ENCODE measurements at places on chromosomes 2 and 18. TPM values are rescaled to one million over a fixed set of nuclear protein-coding genes. Genes with fewer than 3 reads are reported as not detected.

Gene CYP1B1
- total RNA-seq, result 170 TPM

Gene RFTN2
- 39.2 TPM for total RNA-seq

Gene ANKRD53
- 1.4 TPM for total RNA-seq

Gene UGT1A8
- total RNA-seq, result not detected

Gene EDAR
- total RNA-seq, result not detected

Gene MARCHF4
- total RNA-seq, result not detected

Gene NABP1
- total RNA-seq, result 11.4 TPM

Gene RNF144A
- 41.1 TPM for total RNA-seq

Gene CFC1
- not detected for total RNA-seq

Gene KIAA2012
- not detected for total RNA-seq

Gene C2orf69
- total RNA-seq, result 9.3 TPM

DNA sequence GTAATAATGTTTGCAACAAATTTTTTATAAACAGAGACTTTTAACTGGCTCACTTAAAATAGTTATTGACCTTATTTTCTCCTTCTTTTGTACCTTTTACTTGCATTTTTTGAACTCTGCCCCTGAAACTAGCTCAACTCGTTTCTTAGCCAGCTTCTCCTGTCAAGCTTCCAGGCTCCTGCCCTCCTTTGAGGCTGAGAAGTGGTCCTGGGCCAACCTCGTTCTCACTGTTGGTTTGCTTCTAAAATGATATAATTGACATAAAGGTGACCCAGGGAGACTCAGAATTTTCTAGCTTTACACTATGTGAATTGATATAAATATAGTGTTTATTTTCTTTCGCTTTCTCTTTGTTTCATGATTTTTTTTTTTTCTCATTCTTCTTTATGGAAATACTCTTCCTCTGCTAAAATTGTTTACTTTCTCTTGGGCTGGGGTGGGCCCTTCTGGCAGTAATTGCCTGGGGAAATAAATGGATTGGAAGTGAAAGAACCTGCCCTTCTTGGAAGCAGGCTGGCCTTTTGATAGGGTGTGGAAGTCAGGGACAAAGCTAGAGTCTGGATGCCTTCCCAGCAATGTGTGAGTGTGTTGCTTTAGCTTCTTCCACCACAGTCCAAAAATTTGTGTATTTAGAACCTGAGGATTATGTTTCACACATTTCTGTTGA is 30.7 kb downstream of the GPD2 start:
- H3K4me3 ChIP-seq, result peak overlapping the region; percentile 32
- no peak overlapping the region for H3K27ac ChIP-seq
- peak; percentile 60 for DNase-seq
- peaks cover 27% of the 10 kb centered on the region for H3K4me1 ChIP-seq
- no peaks in the 10 kb centered on the region for H3K36me3 ChIP-seq
- no peaks in the 10 kb centered on the region for H3K27me3 ChIP-seq

DNA sequence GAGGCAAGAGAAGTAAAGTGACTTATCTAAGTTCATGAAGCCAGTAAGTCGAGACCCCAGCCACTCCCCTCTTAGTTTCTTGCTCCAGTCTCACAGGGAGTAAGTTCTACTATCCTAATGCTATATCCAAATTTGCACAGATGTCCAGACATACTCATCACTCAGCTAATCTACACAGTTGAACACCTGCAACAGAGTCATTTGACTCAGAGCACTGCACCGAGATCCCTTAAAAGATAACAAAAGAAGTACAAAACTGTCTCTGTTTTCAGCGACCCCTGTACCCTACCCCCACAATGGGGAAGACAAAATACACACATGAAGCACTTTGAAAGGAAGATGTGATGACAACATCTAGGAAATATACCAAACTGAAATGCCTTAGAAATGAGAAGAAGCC is 22.6 kb upstream of the CCDC141 start:
- no peak overlapping the region for H3K27ac ChIP-seq
- H3K27me3 ChIP-seq, result no peaks in the 10 kb centered on the region
- DNase-seq, result no peak
- no peaks in the 10 kb centered on the region for H3K36me3 ChIP-seq
- no peaks in the 10 kb centered on the region for H3K4me1 ChIP-seq

DNA sequence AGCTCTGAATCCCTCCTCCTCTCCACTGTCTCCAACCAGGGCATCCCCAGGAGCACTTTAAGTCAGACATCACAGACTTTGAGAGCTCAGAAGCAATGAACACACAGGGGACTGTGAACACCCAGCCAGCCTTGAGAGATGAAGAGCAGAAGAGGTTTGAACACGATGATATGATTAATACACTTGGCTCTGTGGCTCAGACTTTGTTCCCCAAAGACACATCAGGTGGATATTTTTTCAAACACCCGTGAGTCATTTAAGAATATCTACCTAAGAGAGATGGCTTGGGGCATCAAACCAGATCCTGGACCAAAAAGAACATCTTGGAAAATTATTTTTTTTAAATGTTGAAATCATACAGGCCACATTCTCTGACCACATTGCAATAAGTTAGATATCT is 134.9 kb upstream of the OTOS start:
- no peak overlapping the region for H3K4me3 ChIP-seq
- H3K27me3 ChIP-seq, result no peaks in the 10 kb centered on the region
- DNase-seq, result no peak

- H3K27me3 ChIP-seq, result no peaks in the 10 kb centered on the region
- DNase-seq, result peak; percentile 15
- no peaks in the 10 kb centered on the region for H3K4me1 ChIP-seq
- H3K36me3 ChIP-seq, result no peaks in the 10 kb centered on the region
- no peak overlapping the region for H3K27ac ChIP-seq
These were observed 95.5 kb upstream of the ATP8B1 start for GRCh38 chr18:57898506-57899124.

- no peak overlapping the region for H3K27ac ChIP-seq
- H3K4me3 ChIP-seq, result no peak overlapping the region
- peaks cover 24% of the 10 kb centered on the region for H3K4me1 ChIP-seq
- no peaks in the 10 kb centered on the region for H3K36me3 ChIP-seq
These were observed 793.0 kb upstream of the ACVR2A start for GRCh38 chr2:147051814-147052213.

GRCh38 chr2:128490321-128490720 is 171.7 kb upstream of the HS6ST1 start:
- no peaks in the 10 kb centered on the region for H3K4me1 ChIP-seq
- H3K4me3 ChIP-seq, result no peak overlapping the region
- H3K36me3 ChIP-seq, result no peaks in the 10 kb centered on the region
- DNase-seq, result no peak
- no peaks in the 10 kb centered on the region for H3K27me3 ChIP-seq

GRCh38 chr18:42413870-42414269 is 458.8 kb downstream of the PIK3C3 start:
- H3K4me3 ChIP-seq, result no peak overlapping the region
- H3K27ac ChIP-seq, result no peak overlapping the region
- no peaks in the 10 kb centered on the region for H3K4me1 ChIP-seq
- no peak for DNase-seq
- no peaks in the 10 kb centered on the region for H3K36me3 ChIP-seq
- no peaks in the 10 kb centered on the region for H3K27me3 ChIP-seq

- H3K4me1 ChIP-seq, result no peaks in the 10 kb centered on the region
- H3K4me3 ChIP-seq, result no peak overlapping the region
- H3K36me3 ChIP-seq, result no peaks in the 10 kb centered on the region
- H3K27ac ChIP-seq, result no peak overlapping the region
These were observed 39.4 kb upstream of the GPAT2 start for GRCh38 chr2:96074156-96074555.

GRCh38 chr18:41370740-41371139 is 584.3 kb upstream of the PIK3C3 start:
- H3K4me3 ChIP-seq, result no peak overlapping the region
- no peaks in the 10 kb centered on the region for H3K4me1 ChIP-seq
- H3K36me3 ChIP-seq, result no peaks in the 10 kb centered on the region

DNA sequence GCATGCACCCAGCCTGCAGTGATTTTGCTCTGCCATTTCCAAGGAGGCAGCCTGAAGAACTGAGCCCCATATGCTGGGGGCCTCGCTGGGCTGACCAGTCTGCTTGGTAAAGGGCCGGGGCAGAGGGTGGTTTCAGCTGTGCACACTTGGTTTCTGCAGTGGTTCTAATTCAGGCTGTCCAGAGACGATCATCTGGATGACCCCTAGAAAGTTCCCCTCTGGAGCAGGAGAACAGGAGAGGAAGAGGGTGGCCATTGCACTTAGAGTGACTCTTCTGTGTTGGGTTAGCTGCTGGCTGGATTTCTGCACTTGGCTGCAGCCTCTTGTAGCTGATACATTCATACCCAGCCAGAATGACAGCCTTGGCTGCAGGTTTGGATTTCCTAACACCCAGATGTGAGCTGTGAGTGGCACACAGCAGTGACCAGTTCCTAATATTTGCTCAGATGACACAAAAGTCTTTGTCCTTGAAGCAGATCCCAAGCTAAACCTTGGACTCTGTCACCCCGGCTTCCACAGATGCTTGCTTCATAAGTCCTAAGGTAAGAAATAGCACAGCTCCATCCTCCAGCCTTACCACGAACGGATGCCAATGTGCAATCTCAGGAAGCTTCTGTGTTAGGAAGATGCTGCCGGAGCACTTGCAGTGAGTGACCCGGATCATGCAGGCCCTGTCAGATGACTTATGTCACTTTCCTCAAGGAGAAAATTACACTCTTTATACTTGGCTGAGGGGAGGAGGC is 105.6 kb downstream of the HNRNPLL start:
- peak; percentile 52 for DNase-seq
- H3K27ac ChIP-seq, result no peak overlapping the region
- no peak overlapping the region for H3K4me3 ChIP-seq
- no peaks in the 10 kb centered on the region for H3K36me3 ChIP-seq

DNA sequence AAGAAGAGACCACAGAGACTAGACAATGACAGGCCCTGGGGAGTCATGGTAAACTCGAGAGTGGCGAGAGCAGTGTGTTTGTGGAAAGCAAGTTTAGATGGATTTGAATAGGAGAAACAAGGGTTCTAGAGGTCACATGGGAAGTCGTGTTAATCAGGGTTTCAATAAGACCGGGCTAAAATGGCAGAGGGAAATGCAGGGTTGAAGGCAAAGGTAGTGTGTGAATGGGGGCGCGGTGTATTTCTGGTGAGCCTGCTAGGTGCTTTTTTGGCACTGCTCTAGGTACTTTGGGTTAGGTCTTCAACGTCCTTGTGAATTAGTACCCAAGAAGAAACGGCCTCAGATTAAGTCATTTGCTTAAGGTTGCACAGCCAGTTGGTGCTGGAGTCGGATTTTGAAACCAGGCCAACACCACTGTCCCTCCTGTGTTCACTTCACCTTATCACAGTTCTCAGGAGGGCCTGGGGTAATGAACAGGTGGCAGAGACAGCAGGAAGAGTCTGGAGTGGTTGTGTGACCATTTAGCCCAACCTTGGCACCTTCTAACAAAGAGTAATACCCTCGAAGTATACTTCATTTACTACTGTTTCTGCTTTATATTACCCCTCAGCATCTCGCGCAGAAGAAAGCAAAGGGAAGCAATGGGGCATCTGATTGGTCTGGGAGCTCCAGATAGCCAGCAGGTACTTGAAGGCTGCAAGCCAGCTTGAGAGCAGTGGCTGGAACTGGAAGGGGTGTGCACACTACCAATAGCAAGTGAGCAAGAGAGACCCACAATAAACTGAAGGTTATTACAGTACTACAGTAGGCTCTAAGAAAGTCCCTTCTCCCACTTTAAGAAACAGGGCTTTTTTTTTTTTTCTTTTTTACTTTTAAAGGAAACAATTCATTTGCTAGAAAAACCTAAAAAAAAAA is 33.4 kb upstream of the GAREM2 start:
- DNase-seq, result no peak
- no peak overlapping the region for H3K4me3 ChIP-seq
- no peaks in the 10 kb centered on the region for H3K27me3 ChIP-seq
- H3K36me3 ChIP-seq, result no peaks in the 10 kb centered on the region

GRCh38 chr2:98084869-98085238 is 2.1 kb upstream of the VWA3B start:
- peak overlapping the region; percentile 13 for H3K27ac ChIP-seq
- no peak overlapping the region for H3K4me3 ChIP-seq
- no peak for DNase-seq
- peaks cover 35% of the 10 kb centered on the region for H3K27me3 ChIP-seq
- peaks cover 21% of the 10 kb centered on the region for H3K4me1 ChIP-seq
- H3K36me3 ChIP-seq, result no peaks in the 10 kb centered on the region

DNA sequence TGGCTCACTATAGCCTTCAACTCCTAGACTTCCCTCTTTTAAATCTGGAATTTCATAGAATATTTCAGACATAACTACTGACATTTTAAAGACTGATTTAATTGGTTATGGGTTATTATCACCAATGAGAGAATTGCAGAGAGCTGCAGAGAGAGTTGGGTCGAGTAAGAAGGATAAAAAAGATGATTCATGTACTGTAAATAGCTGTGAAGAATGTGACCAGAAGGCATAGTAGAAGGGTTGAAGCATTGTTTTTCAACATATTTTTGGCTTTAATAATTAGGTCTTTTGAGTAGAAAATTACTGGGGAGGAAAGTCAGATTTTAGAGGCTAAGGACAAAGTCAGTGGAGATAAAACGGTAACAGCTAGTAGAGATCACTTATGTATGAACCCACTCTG is 503.2 kb upstream of the SLC8A1 start:
- H3K27me3 ChIP-seq, result no peaks in the 10 kb centered on the region
- no peaks in the 10 kb centered on the region for H3K4me1 ChIP-seq
- no peaks in the 10 kb centered on the region for H3K36me3 ChIP-seq

- H3K27me3 ChIP-seq, result no peaks in the 10 kb centered on the region
- no peaks in the 10 kb centered on the region for H3K36me3 ChIP-seq
- H3K4me3 ChIP-seq, result no peak overlapping the region
- no peak for DNase-seq
These were observed 17.8 kb downstream of the OTOF start for GRCh38 chr2:26459991-26460612.

DNA sequence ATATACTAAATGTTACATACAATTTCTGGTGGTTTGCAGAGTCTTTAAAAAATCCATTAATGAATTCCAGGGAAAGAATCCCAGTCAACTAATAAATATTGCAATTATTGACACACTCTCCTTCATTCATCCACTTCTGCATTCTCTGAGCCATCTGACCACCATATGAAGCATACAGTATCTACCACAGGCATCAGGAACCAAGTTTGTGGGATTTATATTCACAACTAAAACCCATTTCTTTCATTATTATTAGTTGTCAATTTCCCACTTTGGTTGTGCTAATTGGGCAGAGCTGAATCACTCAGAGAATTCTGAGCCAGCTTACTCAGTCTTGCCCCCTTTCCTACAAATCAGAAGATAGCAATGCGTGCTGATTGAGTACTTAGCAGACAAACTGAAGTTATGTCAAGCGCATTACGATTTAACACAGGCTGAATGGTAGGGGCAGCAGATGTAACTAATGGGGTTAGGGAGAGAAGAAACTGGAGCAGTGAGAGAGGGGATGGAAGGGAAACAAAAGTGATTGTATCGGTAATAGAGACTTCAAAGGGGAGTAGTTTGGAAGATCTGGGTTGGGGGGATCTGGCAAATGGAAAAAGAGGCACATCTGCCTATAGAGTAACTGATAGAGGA is 52.3 kb downstream of the ZEB2 start:
- H3K4me1 ChIP-seq, result peaks cover 37% of the 10 kb centered on the region
- H3K4me3 ChIP-seq, result no peak overlapping the region
- no peaks in the 10 kb centered on the region for H3K36me3 ChIP-seq
- no peaks in the 10 kb centered on the region for H3K27me3 ChIP-seq

Measured in tibial nerve (tissue), 4 donors.